ENCODE measurements at places on chromosomes 3 and 15.

- DNase-seq: no peak
Measured at GRCh38 chr15:59053482-59053881, 51.5 kb upstream of the CCNB2 start.

DNA sequence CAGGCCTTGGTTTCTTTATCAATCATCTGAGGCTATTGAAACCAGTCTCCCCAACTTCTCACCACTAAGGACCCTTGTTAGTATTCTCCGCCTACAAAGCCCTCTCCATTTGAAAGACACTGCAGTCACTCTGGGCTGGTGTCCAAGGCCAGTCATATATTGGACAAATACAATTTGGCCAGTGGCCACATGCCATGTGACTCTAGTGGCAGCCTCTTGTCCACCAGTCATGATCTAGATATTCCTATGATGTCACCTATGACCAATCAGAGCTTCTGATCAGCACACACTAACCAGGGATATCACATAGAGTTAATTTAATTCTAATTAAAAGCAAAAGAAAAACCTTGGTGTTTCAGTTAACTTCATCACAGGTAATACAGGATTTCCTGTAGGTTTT is 68.2 kb downstream of the RAB11A start:
- DNase-seq: no peak

GRCh38 chr3:4949659-4950058 is 29.6 kb upstream of the BHLHE40 start:
- DNase-seq: no peak

DNA sequence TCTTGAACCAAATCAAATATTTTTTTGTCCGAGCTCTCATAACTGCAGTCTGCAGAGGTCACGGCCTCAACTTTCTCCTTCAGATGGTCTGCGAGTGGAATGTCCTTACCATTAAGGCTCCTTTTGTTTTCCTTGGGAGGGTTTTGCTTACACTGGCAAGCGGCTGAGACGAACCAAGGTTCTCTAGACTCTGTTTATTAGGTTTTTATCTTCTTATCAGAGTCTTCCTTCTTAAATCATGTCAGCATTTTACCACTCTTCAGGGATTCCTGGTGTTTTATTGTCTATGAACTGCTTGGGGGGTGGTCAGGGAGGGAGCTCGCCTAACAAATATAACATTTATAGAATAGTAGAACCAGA is 773.7 kb upstream of the NR2F2 start:
- DNase-seq: no peak

- no peak for DNase-seq
Measured at GRCh38 chr15:80736560-80736959, 41.5 kb downstream of the ABHD17C start.

GRCh38 chr3:129985113-129985512 is 10.6 kb downstream of the TRH start:
- no peak for DNase-seq

GRCh38 chr3:160161921-160162320 is 63.3 kb upstream of the C3orf80 start:
- no peak for DNase-seq

GRCh38 chr15:73165844-73166243 is 113.6 kb downstream of the NEO1 start:
- no peak for DNase-seq

- DNase-seq: no peak
Measured at GRCh38 chr3:168383573-168383972, 287.8 kb upstream of the GOLIM4 start.

DNA sequence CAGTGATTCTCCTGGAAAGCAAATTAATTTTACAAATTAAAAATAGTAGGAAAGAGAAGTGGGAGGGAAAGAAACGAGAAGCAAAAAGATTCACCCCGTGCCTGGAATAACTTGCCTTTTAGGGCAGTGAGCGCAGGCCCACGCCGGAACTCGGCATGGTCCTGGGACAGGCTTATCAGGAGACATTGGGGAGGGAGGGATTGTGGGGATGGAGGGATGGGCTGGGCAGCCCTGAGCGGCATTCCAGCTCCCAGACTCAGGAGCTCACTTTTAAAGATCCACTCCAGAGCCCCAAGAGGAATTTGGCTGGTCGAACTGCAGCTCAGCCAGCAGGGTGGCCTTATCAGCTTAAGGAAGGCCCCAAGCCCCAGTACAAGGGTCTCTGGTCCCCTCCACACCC is 117.9 kb downstream of the ADCY5 start:
- no peak for DNase-seq

DNA sequence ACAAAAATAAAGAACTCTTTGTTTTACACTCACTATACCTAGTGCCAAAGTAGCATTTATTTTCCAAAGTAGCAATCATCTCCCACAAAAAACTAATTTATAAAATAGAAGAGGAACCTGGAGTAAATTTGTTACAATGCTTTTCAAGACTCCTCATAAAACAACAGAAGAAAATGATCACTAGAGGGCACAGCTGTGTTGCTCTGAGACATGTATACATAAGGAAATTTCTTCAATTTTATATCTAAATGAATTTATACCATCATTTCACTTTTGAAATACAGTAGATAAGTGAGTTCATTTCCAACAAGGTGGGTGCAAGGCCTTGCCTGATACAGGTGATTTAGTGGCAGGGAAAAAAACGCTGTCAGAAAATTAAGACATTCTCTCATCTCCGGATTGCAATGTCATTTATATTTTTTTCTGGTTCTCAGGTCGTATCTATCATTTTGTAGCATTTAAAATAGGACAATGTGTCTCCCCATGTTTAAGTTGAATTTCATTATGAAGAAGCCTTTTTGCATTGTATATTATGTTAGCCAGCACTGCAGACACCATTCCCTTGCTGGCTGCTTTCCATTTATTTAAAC is 25.3 kb upstream of the ARHGEF26 start:
- no peak for DNase-seq

DNA sequence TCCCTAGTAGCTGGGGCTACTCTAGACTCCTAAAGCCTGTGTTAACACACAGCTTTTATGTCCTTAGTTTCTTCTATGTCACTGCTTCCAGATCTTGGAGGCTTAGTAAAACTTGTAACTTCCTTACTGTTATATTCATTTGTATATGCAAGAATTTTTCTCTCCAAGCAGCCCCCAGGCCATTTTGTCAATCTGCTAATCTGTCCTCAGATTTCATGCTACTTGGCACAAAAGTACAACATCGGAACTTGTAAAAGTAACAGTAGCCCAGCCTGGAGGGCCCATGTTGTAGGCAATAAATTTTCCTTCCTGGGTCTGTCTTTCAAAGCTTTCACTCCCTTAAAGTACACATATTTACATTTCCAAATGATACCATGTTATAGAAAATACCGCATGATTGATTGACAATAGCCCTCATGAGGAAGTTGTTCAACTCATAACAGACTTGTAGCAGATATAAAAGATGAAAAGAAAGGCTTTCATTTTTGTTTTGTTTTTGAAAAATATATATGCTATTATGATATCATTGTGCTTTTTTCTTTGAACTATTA is 324.2 kb downstream of the NEK10 start:
- no peak for DNase-seq
